ENCODE measurements at places on chromosomes 5 and 9.

DNA sequence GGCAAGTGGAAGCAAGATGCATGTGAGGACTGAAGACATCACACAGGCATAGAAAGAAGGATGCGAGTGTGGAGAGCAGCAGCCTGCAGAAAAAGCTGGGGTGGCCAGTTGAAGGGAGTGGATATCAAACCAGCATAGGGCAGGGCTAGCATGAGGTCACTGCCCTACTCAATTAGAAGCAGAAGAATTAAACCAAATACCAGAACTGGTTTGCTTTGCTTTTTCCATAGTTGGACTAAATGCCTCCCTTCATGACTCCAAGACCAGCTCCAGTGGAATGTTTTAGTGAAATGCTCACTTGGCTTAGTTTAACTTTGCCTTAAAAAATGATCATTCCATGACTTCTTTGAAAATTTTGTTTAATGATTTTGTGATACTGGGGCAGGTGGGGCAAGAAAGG is 45.8 kb downstream of the TMEM167A start:
- DNase-seq: no peak

DNA sequence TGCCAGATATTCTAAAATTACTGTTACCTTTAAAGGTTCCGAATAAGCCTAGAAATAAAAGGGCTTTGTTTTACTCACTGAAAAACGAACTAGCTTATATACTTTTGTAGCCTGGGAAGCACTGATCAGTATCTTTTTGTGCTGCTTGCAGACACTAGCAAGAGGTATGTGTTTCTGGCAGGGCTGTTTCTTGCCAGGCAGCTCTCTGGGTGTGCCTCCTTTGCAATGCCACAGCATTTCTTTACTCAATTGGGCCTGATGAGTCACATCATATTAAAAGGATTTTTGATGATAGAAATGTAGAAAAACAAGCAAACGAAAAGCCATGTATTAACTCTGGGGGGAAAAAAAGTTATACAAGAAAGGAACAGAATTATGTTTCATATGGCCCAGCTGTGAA is 35.6 kb downstream of the CD180 start:
- DNase-seq: no peak

DNA sequence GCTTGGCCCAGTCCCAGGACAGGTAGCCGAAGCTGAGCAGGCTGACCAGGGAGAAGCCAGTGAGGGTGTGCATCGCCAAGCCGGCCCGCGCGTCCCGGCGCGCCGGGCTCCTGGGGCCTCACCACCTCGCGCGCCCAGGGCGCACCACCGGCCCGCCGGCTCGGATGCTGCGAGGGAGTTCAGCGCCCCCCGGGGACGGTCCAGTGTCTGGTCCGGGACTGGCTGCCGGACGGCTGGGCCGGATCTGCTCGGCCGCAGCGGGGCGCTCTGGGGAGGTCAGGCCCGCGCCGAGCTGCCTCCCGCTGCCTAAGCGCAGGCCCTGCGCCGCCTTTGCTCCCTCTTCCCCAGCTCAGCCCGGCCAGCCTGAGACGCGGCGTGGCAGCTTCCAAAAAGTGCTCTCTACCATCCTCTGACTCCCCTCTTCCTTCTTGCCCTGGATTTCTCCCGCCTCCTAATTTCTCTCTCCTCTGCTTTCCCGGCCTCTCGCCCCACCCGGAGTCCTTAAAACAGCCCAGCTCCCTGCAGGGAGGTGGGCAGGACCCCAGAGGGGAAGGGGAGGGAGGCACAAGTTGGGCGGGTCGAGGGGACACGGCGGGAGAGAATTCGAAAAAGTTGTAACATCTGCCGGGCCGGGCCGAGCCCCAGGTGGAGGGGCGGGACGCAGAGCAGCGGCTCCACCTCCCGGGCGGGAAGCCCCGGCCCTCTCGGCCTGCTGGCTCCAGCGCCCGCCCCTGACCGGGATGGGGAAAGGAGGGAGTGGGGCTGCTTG is at the start of gene ARSI:
Gene ARSI, minus strand, starts transcription at position 605 of the 769 bp plus-strand sequence. Its CDS starts 532 bp downstream, at position 73.
- DNase-seq: no peak

- DNase-seq: no peak
Observed at GRCh38 chr5:81853030-81853357, 102.1 kb upstream of the SSBP2 start.

GRCh38 chr5:79149433-79149832 is 37.8 kb downstream of the BHMT start:
- no peak for DNase-seq

GRCh38 chr9:87307848-87308247 is 189.8 kb upstream of the DAPK1 start:
- DNase-seq: no peak

DNA sequence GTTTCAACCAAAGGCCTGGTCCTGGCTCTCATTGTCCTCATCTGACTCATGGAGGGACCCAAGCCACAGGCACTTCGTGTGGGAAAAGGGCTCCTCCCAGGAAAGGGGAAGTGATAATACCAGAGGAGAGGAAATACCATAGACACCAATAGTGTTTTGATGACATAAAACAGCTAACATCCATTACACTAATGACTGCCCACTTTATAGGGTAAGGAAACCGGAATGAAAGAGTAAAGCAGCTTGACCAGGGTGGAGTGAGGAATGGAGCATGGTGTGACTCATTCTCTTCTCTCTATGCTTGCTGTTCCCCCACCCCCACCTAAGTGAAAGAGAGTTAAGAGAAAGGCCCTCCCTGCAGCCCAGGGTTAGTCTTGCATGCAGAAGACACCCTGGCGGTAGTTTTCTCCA is 67.4 kb upstream of the HRH2 start:
- no peak for DNase-seq

- no peak for DNase-seq
Observed at GRCh38 chr5:65395526-65396155, 86.1 kb downstream of the ADAMTS6 start.
